Sigmoid colon (tissue), 7 donors: ENCODE measurements at places on chromosomes 4 and X. TPM values are rescaled to one million over a fixed set of nuclear protein-coding genes. Genes with fewer than 3 reads are reported as not detected.

DNA sequence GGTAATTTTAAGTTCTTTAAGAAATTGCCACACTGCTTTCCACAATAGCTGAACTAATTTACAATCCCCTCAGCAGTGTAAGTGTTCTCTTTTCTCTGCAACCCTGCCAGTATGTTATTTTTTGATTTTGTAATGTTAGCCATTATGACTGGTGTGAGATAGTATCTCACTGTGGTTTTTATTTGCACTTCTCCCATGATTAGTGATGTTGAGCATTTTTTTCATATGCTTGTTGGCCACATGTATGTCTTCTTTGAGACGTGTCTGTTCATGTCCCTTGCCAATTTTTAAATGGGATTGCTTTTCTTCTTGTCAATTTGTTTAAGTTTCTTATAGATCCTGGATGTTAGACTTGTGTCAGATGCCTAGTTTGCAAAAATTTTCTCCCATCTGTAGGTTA is 86.1 kb downstream of the BMP3 start:
- H3K4me3 ChIP-seq: no peak overlapping the region
- H3K27me3 ChIP-seq: no peaks in the 10 kb centered on the region
- H3K4me1 ChIP-seq: no peaks in the 10 kb centered on the region
- no peak overlapping the region for H3K27ac ChIP-seq
- DNase-seq: no peak

LIMCH1 gene
- polyA plus RNA-seq: 0.46 TPM

- no peaks in the 10 kb centered on the region for H3K27me3 ChIP-seq
- H3K4me1 ChIP-seq: no peaks in the 10 kb centered on the region
- H3K4me3 ChIP-seq: no peak overlapping the region
- no peak overlapping the region for H3K27ac ChIP-seq
- no peaks in the 10 kb centered on the region for H3K36me3 ChIP-seq
Measured at GRCh38 chr4:184000457-184001396, 95.6 kb downstream of the STOX2 start.

GRCh38 chr4:7421356-7422150 is 13.2 kb downstream of the PSAPL1 start:
- H3K36me3 ChIP-seq: no peaks in the 10 kb centered on the region
- no peak overlapping the region for H3K27ac ChIP-seq
- no peaks in the 10 kb centered on the region for H3K27me3 ChIP-seq
- no peak overlapping the region for H3K4me3 ChIP-seq

HTR2C gene
- polyA plus RNA-seq: not detected

DNA sequence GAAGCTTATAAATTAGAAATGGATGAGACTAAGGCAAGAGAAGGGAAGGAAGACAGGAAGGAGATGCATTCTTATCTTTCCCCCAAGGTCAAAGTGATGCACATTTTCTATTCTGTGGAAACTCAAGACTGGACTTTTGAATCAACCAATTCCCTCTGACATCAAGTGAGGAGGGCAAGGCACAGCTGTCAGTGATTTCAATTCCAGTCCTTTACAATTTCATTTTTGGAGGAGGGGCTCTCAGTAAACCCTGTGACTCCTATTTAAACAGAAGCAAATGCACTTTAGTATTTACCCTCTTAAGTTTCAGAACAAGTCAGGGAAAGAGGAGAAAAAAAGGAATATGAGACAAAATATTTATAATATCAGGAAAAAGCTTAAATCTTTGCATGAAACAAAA is 134.0 kb downstream of the MGST2 start:
- H3K4me1 ChIP-seq: peaks cover 4% of the 10 kb centered on the region
- DNase-seq: no peak
- no peak overlapping the region for H3K27ac ChIP-seq
- H3K27me3 ChIP-seq: no peaks in the 10 kb centered on the region

GRCh38 chr4:67659065-67659464 is 41.9 kb downstream of the UBA6 start:
- H3K4me1 ChIP-seq: no peaks in the 10 kb centered on the region
- no peak for DNase-seq
- no peak overlapping the region for H3K27ac ChIP-seq
- H3K4me3 ChIP-seq: no peak overlapping the region
- peaks cover 17% of the 10 kb centered on the region for H3K36me3 ChIP-seq

ITGB1BP2 gene
- polyA plus RNA-seq: 3.6 TPM

ZXDA gene
- 0.69 TPM for polyA plus RNA-seq

GRCh38 chr4:79164907-79165610 is 160.8 kb downstream of the NAA11 start:
- no peak overlapping the region for H3K27ac ChIP-seq
- no peaks in the 10 kb centered on the region for H3K4me1 ChIP-seq
- H3K36me3 ChIP-seq: no peaks in the 10 kb centered on the region
- H3K4me3 ChIP-seq: no peak overlapping the region
- H3K27me3 ChIP-seq: no peaks in the 10 kb centered on the region

DNA sequence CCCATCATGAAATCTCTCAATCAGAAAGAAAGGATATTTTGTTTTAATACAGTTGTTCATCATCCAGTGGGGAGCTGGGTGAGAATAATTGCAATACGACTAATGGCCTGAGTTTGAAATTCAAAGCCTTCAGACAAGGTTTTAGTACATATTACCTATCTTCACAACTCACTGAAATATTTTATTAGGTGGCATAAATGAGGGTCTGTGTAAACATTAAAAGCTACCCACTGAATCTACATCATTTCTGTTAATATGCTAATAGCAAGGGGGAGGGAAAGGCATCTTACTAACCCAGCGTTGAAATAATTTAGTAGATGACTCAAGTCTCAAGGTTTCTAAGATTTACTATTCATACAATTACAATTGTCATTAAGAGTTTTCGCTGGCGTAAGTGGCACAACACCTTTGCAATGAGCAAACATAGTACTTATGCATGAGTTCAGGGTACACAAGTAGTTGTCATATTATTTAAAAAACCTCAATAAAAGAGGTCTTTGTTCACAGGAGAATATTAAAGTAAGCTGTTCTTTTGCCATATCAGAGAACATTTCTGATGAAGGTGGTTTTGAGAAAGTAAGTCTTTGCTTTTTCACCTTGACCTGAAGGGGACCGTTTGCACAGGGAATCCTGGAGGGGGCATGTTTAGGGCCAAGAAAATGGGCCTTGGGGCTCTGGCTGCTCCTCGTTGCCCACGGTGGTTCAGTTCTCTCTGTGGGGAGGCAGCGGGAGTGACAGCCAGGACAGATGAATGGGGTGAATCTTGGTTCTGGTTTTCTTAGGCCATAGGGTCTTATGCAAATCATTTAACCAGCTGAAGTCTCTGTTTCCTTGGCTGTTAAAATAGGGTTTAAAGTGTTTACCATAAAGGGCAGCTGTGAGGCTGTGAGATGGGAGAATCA is 4.5 kb upstream of the RHOH start:
- no peak for DNase-seq
- H3K4me3 ChIP-seq: no peak overlapping the region
- no peaks in the 10 kb centered on the region for H3K27me3 ChIP-seq
- H3K36me3 ChIP-seq: no peaks in the 10 kb centered on the region
- no peak overlapping the region for H3K27ac ChIP-seq

- no peak overlapping the region for H3K27ac ChIP-seq
- DNase-seq: no peak
- H3K36me3 ChIP-seq: no peaks in the 10 kb centered on the region
- no peak overlapping the region for H3K4me3 ChIP-seq
- no peaks in the 10 kb centered on the region for H3K4me1 ChIP-seq
- no peaks in the 10 kb centered on the region for H3K27me3 ChIP-seq
Measured at GRCh38 chr4:157270108-157270507, 49.6 kb downstream of the GRIA2 start.

ZNF280C gene
- polyA plus RNA-seq: 1.2 TPM
